ENCODE measurements at places on chromosomes 4 and X.
A peak's percentile ranks its signal among the peaks of the same experiment; 100 is the strongest.

- DNase-seq, result no peak
Observed at GRCh38 chr4:130172156-130172555, 1076.2 kb downstream of the C4orf33 start.

GRCh38 chrX:15515931-15516330 lies 15.3 kb downstream of the BMX start:
- DNase-seq, result no peak

DNA sequence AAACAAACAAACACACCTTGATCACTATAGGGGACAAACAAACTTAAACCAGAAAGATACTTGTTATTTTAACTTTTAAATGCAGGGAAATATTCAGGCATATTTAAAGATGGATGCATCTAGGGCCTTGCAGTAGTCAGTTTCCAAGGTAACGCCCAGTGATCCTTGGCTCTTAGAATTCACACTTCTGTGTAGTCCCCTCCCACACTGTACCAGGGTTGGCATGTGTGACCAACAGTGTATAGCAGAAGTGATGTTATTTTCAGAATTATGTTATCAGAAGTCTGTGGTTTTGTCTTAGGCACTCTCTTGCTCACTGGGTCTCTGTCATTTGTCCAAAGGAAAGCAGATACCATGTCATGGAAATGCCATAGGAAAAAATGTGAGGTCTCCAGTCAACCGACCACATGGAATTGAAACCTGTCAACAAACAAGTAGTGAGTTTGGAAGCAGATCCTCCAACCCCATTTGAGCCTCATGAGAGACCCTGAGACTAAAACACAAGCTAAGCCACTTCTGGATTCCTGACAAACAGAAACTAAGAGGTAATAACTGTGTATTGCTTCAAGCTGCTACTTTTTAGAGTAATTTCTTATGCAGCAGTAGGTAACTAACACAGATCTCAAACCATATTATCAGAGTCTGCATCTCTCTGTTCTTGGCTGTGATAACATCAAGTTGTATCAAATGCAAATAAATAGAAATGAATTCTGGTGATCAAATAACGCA lies 670.3 kb downstream of the KCTD8 start:
- no peak for DNase-seq

DNA sequence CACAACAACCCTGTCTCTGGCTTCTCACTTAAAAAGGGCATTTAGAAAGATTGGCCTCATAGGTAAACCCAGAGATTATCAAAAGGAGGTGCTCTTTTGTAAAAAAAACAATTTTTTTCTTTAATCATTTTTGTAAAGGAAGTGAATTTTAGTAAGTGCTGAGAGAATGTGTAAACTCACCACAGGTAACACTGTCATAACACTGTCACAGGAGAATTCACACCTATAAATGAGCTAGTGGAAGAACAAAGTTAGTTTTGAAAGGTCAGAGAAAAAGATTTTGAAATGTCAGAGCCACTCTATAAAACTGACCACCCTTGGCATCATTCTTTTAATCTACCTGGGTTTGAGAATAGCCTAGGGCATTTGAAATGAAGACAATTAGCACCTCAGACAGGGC lies 3.3 kb upstream of the SH2D1A start:
- DNase-seq, result no peak

DNA sequence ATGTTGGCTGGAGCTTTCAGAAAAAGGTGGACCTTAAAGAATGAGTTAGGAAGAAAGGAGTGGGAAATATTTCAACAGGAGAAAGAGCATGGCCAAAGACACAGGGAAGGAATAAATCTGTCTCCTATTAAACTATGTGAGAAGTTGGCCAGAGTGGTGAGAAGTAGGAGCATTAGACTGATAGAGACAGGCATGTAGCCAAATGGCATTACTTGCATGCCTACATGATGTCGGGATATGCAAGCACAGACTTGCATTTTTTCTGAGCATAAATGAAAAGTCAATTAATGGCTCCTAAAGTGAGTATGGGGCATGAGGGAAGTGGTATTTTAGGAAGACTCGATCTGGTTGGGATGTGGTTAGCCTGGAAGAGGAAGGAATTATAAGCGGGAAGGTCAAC lies 279.6 kb upstream of the PITX2 start:
- no peak for DNase-seq

DNA sequence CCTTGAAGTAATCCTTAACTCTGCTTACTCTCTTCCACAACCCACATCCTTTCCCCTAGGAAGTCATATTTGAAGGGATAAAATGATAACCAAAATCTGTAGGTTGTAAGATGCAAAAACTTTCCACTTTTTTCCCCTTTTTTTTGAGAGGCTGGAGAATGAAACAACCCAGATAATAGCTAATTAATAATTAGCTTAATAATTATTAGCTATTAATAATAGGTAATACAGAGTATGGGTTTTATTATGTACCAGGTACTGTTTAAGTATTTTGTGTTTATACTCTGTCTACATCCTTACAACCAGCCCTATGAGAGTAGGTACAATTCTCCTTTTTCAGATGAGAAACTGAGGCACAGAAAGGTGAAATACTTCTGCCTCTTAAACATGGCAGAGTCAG lies 9.4 kb downstream of the GPR119 start:
- no peak for DNase-seq

DNA sequence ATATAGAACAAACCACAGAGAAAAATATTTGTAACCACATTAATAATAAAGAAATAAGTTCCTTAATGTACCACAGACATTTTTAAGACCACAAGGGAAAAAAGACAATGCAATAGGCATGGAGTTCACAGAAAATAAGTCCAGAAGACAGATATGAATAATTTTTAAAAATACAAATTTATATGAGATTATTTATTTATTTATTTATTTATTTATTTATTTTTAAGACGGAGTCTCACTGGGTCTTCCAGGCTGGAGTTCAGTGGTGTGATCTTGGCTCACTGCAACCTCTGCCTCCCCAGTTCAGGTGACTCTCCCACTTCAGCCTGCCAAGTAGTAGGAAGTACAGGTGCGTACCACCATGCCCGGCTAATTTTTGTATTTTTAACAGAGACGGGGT lies 53.7 kb downstream of the THAP9 start:
- no peak for DNase-seq

DNA sequence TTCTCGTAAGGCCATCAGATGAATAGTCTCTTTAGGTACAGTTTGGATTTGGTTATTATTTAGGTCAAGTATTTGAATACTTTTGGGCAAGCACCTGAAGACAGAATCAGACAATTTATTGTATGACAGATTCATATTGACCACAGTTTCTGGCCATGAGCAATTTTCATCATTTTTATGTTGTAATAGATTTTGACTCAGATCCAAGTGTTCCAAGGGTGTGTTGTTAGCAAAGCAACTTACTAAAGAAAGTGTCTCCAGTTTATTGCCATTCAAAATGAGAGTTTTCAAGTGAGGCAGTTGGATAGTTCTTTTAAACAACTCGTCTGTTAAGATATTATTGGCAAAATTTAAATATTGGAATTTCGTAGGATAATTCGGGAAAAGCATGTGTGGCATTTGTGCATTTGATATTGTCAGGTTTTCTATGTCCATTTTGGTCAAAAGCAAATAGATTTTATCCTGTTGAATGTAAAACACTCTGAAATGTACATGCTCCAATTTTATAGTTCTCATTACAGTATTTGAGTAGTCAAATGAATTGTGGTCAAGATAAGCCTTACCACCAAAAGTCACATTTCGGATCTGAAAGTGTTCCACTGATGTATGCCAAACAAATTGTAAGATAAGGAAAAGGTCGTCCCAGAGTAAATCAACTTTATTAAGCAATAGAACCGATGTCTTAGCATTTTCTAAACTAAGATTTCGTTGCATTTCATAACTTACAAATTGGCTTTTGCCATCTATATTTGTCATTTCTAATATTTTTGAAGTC lies 8.4 kb downstream of the TLR10 start:
- no peak for DNase-seq

- DNase-seq, result peak; percentile 97
Observed at GRCh38 chr4:337143-337931, at the start of gene ZNF141. Gene ZNF141, plus strand, starts transcription at chr4:337814. Its CDS starts 170 bp downstream, at chr4:337984.

DNA sequence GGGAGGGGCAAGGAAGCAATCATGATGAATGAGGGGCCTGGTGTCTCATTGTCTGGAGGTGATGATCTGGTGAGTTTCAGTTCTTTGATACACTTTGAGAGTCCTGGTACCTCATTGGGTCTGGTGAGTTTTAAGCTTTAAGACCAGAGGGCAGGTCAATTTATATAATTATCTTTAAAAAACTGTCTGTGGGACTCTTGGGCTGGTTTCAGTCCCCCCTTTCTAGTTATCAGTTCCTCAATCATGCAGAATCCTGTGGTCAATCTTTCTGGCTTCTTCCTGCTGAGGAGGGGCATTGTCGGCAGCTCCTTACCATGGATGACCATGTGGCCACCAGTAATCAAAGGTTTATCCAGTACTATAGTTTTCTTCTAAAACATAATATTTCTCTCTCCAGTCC lies 789.1 kb downstream of the PCDH18 start:
- no peak for DNase-seq

DNA sequence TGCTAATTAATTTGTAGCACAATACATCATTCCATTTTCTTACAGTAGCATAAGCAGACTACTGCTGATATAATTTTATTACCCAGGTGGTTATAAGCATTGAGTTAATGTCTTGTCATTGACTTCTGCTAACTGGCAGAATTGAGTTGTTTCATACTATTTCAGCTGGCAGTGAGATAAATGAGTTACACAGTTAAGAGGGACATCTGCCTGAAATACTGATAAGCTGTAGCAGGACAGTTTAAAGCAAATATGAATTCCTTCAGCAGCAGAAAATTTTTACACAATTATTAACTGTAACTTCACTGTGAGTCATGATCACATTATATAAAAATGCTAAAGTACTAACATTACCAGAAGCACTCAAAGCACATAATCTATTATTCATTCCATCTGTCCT lies 326.8 kb downstream of the INPP4B start:
- DNase-seq, result no peak

DNA sequence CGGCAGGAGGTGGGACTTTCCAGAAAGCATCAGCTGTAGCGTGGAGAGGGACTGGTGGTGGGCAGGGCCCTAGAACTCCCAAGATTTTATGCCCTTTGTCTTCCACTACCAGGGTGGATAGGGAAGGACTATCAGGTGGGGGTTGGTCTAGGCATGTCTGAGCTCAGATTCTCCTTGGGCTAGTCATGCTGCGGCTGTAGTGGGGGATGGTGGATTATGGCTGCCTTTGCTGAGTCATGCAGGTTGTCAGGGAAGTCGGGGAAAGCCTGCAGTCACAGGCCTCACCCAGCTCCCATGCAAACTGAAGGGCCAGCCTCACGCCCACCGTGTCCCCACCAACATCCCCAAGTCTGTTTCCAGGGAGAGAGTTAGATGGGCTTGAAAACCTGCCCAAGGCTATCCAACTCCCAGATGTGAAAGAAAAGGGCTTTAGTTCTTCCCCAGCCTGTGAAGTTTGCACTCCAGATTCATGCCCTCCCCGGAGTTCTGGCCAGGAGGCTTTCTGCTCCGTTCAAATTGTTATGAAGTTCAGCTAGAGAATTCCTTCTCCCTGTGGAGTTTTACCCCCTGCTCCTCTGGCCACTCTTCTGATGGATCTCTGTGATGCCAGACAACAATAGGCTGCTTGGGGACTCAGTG lies 13.4 kb upstream of the MEPE start:
- peak; percentile 5 for DNase-seq

- no peak for DNase-seq
Observed at GRCh38 chr4:94995684-94996394, 238.1 kb downstream of the BMPR1B start.

GRCh38 chrX:102711872-102712215 lies 404 bp upstream of the GPRASP2 start:
- no peak for DNase-seq

- no peak for DNase-seq
Observed at GRCh38 chrX:68894142-68894512, 65.3 kb downstream of the EFNB1 start.

DNA sequence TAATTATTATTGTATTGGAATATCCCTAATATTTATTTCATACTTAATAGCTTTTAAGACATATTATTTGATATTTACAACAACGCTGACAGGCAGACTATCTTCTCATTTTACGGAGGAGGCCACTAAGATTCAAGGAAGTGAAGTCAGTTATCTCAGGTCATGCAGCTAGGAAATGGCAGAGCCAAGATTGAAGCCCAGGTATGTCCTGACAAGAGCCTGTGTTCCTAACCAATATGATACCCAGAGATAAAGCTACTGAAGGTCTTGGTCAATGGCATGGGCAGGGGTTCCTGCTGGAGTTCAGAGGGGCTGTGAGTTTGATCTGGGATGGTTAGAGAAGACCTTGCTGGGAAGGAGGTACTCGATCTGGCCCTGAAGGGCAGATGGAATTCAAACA lies 47.1 kb downstream of the ARHGEF6 start:
- no peak for DNase-seq

GRCh38 chr4:128604840-128605239 lies 204.7 kb upstream of the JADE1 start:
- DNase-seq, result no peak

- no peak for DNase-seq
Observed at GRCh38 chrX:151240237-151240636, 63.9 kb downstream of the GPR50 start.

All from AG09319 (cell line).